Activated naive CD4-positive, alpha-beta T cell treated with anti-CD3 and anti-CD28 coated beads, Interleukin-2, amount 50 U/mL, for 72 hours (primary cell): ENCODE measurements at places on chromosomes 3 and 15. TPM values are rescaled to one million over a fixed set of nuclear protein-coding genes. Genes with fewer than 3 reads are reported as not detected.
A peak's percentile ranks its signal among the peaks of the same experiment; 100 is the strongest.

The SHF gene
- total RNA-seq = 22.3 TPM

The GATA2 gene
- 1.4 TPM for total RNA-seq

The CKMT1A gene
- total RNA-seq = not detected

The TERC gene
- 8.5 TPM for total RNA-seq

The ITGA11 gene
- total RNA-seq = 0.27 TPM

The HIGD2B gene
- 0.68 TPM for total RNA-seq

The APOD gene
- total RNA-seq = 0.30 TPM

The GOLGA8S gene
- 0.25 TPM for total RNA-seq

DNA sequence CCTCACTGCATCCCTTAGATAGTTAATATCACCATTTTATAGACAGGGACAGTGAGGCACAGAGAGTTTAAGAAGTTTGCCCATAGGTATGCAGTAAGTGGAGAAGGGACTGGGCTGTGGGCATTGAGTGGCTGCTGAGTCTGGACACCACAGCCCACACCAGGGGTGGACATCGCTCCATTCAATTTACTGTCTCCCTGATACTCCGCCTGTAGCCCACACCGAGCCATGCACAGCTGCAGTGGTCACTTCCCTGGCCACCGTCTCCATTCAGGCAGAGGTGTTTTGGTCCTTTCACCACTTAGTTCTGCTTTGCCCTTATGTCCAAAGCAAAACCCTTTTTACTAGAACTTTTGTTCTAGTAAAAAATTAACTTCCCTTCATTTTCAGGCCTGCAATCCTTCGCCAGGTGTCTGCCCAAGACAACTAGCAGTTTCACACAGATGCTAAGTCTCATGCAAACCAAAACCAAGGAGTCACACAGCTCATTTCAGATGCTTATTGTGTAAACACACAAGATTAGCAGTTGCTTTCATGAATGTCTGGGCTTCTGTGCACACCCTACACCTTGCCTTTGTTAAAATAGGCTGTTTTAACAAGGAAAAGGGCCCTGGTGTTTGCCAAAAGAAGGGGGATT is 30.1 kb downstream of the ZNF35 start:
- DNase-seq = no peak

DNA sequence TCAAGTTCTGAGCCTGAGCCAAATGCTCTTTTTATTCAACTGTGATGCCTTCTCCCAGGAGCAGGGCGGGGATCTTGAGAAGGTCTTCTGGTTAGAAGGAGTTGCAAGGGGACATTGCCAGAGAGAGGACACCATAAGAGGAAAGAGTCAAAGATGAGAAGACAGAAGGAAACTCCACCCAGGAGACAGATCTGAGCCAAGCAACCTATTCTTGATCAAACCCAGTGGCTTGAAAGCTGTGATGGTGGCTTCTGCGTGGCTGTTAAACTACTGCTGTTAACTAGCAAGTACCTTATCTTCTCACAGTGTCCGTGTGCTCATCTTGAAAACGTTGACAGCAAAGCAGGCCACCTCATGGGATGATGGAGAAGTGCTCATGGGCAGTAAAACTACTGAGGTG is 19.8 kb upstream of the AGBL1 start:
- DNase-seq = no peak

DNA sequence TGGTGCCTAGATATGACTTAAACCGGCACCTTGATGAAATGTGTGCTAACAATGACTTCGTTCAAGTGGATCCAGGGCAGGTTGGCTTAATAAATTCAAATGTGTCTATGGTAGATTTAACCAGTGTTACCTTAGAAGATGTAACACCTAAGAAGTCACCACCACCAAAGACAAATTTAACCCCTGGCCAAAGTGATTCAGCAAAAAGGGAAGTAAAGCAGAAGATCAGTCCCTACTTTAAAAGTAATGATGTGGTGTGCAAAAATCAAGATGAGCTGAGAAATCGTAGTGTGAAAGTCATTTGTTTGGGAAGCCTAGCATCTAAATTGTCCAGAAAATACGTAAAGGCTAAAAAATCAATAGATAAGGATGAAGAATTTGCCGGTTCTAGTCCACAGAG is 1.1 kb downstream of the FAN1 start:
- DNase-seq = no peak

DNA sequence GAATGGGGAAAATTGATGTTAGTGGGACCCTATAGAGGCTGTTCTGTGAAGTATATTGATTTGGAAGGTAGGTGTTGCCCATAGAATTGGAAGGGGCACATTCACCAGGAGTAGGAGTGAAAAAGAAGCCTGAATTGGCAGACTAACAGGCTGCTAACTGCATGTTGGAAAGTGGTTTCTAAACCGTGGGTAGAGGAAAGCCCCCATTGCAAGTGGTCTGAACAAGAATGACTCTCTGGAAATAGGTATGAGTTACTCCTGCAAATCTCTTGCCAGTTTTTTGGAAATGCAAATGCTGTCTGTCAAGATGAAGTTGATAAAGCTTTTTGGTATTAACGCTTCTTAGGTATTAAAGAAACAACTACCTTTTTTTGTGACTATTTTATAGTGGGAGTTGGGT is 3.5 kb downstream of the UBE2E1 start:
- DNase-seq = no peak

GRCh38 chr3:56720849-56721248 is 37.8 kb upstream of the TASOR start:
- DNase-seq = no peak

DNA sequence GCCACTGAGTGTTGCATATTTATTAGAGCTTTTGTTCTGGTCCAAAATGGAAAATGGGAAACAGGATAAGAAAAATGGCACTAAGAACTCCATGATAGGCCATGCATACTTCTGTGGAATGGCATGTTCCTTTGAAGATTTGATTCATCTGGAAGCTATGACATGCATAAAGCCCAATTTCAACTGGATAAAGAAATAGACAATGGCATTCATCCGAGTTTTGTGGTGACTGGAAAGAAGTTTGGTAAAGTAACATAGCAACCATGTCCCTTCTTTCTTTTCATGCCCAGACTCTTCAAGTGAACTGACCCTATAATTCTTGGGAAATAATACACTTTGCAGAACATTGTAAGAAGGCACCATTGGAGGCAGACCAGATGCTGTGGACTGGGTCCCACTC is 368.4 kb upstream of the IL12A start:
- DNase-seq = no peak

DNA sequence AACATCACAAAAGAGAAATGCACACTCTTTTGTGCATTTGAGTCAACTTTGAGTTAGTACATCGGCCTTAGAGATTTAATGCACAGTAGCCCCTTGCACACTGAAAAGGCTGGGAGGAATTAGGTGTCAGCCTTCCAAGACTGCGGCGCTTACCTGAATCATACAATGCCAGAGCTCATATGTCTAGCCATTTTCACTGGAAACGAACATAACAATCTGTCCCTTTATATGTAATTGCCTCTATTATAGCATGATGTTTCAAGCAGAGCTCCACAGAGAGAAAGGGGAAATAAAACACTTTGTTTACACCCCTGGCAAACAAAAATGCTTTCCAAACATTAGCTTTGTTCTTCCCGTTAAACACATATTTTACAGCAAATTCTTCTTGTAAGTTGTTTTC is 315.7 kb upstream of the SLCO3A1 start:
- no peak for DNase-seq

DNA sequence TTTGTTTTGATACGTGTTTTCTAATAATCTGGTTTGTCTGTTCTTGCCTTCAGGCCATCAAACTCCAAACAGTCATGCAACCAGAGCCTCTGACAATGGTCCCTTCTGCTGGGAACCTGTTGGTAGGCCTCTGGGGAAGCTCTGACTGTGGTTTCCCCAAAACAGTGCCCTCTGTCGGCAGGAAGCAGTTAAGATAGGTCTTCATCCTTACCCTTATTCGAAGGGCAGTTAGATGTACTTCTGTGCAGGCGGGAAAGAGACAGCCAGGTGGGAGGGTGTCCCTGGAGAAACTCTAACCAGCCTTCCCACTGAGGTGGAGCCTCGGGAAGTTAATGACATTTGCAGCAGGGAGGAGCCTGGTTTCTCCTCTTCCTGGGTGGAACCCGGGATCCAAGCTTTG is 81.6 kb upstream of the CHMP2B start:
- DNase-seq = peak; percentile 4

DNA sequence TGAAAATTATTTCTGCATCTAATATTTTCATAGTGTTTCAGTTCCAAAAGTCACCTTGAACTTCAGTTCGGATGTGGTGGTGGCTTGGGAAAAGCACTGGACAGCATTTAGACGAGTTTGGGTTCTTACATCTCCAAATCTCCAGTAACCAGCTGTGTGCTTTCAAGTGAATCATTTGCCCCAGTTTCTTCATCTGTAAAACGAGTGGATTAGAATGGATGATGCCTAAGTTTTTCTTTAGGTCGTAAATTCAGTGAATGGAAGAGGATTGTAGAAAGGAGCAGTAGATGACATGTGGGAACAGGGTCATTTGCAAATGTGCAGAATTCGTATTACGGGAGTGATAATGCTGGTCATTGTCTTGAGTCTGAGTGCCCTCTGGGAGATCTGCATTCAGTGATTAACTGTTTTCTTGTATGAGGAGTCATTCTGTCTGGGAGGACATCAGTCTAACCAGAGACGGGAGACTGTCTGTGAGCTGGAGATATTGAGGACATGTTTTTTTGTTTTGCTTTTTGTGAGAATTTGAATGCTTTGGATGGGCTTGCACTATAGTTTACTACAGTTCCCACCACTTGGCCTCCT is 641.6 kb upstream of the TBL1XR1 start:
- DNase-seq = no peak

GRCh38 chr3:8443829-8444791 is 57.5 kb upstream of the LMCD1 start:
- DNase-seq = no peak

DNA sequence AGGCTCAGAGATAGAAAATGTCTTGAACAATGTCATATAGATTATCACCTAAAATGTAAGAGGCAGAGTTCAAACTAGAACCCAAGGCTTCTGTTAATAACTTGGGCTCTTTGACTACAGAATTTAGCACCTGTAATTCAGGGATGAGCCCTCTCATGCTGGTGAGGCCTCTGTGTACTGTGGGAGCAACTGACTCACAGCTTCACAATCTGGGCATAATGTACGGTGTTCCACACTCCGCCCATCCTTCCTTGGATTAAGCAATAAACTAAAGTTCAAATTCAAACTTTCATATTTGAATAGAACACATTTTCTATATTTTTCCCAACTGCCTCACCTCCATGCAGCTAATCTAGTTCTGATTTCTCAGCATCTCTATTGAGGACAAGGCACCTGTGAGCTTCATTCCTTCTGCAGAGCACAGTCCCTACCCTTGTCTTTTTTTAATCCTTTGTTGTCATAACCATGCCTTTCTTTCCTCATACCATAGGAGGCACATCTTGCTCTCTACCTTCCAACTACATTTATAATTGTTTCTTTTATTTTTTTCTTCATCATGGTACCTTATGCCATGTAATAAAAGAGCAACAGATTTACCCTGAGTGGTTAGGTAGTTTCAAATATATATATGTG is 392.1 kb downstream of the NLGN1 start:
- DNase-seq = no peak

- DNase-seq = no peak
Measured at GRCh38 chr3:109903100-109903499, 565.8 kb upstream of the DPPA4 start.

- peak; percentile 8 for DNase-seq
Measured at GRCh38 chr3:152556731-152557254, 278.1 kb upstream of the P2RY1 start.

- DNase-seq = no peak
Measured at GRCh38 chr3:127209155-127209839, 16.4 kb downstream of the PRR23E start.

DNA sequence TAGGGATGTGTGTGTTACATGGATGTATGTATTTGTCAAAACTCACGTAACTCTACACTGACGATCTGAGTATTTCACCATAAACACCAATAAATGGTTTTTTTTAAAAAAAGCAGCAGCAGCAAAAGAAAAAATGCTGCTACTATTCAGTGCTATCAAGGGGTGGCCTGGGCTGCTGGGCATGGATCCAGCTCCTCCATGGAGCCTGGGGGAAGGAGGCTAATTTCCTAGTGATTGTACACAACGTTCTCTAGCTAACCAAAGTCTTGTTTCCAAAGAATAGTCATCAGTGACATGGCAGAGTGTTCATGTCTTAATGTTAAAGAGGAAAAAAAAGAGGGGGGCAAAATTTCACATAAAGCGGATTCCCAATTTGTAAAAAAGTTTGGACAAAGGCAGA is 29.0 kb downstream of the POMGNT2 start:
- DNase-seq = no peak
